ENCODE measurements at places on chromosomes 6 and 20. TPM values are rescaled to one million over a fixed set of nuclear protein-coding genes. Genes with fewer than 3 reads are reported as not detected.

DNA sequence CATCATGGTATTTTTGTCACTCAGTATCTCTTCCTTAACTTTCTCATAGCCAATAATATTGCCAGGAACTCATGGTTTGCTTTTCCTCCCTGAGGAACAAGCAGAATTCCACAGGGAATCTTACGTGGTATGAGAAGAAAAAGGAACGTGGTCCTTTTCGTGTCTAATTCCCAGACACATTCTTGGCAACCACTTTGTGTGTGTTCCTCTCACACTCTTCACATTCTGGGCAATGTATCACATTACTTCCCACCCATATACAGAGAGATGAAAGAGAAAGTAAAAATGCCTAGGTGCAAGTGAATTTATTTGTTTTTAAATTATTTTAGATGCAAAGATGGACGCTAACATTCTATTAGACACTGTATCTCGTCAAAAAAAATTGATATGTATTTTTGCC lies 102.7 kb downstream of the PTPRK start:
- DNase-seq, result peak; percentile 7

GRCh38 chr6:5584078-5584482 lies 322.8 kb downstream of the FARS2 start:
- DNase-seq, result no peak

DNA sequence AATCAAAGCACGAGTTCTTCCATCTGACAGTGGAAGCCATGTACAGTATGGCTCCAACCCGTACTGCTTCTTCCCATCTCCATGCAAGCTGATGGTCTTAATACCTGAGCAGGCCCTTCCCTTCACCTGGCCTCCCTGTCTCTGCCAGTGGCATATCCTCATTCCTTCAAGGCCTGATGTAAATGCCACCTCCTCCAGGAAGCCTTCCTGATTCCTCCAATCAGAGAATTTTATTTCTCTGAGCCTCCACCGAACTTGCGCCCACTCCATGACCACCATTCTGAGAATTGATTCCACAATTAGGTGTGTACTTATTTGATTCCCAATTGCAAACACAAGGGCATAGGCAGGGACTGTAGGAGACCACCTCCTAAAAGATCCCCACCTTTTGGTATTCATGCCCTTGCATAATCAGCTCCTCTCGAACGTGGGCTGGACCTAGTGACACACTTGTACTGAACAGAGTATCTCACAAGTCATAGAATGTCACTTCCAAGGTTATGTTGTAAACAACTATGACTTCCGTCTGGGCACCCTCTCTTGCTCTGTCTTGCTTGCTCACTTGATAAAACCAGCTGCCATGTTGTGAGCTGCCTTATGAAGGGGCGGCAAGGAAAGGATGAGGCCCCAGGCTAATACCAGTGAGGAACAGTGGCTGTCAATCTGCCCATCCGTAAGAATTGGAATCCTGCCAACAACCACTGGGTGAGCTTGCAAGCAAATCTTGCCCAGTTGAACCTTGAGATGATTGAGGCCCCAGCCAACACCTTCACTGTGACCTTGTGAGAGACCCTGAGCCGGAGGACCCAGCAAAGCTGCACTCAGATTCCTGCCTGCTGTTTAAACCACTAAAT lies 38.8 kb downstream of the CPNE5 start:
- no peak for DNase-seq

DNA sequence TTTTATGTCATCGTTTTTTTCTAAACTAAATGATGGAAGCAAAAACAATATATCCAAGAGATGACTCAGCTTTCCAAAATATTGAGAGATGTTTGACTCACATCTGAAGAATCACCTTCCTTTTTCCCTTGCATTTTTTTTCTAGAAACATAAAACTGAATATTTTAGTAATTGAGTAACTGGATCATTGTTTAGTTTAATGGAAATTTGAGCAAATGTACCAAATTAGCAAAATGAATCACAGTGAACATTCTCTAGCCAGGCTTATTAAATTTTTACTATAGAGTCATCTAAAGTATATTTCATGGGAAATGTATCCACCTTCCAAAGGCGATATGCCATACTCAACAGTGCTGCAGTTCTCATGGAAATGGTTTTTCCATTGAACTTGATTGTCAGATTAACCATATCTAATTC lies 145.5 kb downstream of the TENT5A start:
- DNase-seq, result peak; percentile 13

DNA sequence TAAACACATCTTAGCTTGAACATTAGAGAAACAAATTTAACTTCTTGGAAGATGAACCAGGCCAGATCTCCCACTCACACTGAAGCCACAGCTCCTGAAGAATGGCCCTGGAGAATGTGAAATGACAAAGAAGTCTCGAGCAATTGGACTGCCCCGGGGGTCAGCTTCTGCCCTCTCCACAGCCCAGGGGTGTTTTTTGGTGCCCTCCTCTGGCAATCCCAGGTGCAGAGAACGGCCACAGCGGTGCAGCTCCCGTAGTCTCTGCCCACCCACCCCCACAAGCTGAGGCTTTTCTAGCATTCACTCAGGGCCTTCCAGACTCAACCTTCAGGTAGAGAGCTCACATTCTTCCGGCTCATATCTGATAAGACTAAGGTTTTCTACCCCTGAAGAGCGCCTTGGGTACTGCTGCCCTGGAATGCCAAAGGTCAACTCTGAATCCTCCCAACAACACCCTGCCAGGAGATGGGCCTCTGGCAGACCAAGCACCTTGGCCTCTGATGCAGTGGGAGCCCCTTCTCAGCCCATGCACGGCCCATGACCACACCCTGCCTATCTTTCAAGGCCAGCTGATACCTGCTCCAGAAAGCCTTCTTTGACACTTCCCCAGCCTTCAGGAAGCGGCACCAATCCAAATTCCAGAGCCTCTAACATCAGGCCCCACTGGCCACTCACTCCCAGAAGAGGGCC lies 208.3 kb downstream of the SYNDIG1 start:
- no peak for DNase-seq

Gene IPCEF1
- not detected for total RNA-seq

GRCh38 chr6:30884521-30885480 lies 482 bp downstream of the DDR1 start:
- DNase-seq, result peak; percentile 66

Gene GRM4
- 0.06 TPM for total RNA-seq

Gene PPIL6
- total RNA-seq, result 3.8 TPM

GRCh38 chr6:31336896-31337496 lies 20.0 kb downstream of the HLA-B start:
- no peak for DNase-seq

GRCh38 chr6:46287681-46288080 lies 116.9 kb upstream of the ENPP5 start:
- DNase-seq, result no peak

Gene ITPR3
- 10.4 TPM for total RNA-seq
